Activated CD4-positive, alpha-beta T cell treated with anti-CD3 and anti-CD28 coated beads for 4 hours (primary cell): ENCODE measurements at places on chromosomes 1 and 21.

DNA sequence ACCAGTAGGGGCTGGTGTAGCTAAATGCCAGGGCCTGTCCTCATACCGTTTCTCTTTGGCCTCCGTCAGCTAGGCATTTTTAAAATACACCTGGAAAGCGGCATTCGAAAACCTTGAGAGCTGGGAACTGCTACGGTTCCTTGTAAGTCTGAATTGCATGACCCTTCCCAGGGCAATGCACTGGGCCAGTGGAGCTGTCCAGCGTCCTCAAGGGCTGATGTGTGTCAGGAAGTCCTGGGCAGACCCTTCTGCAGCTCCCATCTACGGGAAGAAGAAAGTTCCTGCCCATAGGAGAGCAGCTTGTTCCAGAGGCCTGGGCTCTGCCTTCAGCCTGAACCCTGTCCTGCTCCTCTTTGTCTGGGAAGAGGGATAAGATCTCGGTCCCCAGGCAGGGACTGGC, 34.1 kb downstream of the UBASH3A start:
- DNase-seq, result no peak

GRCh38 chr21:35044770-35045541, 4.1 kb downstream of the RUNX1 start:
- DNase-seq, result no peak

DNA sequence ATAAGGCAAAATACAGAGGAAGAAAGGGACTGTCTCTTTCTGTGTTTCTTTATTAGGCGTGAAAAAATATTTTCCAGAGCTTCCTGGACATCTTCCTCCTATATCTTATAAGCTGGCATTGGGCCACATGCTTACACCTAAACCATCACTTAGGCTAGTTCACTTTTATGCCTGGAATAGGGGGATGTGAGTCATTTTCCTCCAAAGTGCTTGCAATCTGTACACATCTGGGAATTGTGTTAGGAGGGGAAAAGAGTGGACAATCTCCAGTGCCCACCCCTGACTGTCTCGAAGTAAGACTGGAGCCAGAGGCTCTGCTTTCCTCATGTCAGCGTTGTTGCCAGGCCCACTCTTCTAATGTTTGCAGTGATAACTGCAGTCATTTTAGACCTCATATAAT, 29.9 kb downstream of the GIPC2 start:
- DNase-seq, result no peak

- DNase-seq, result no peak
Observed at GRCh38 chr1:192884241-192884640, 75.4 kb downstream of the RGS2 start.

DNA sequence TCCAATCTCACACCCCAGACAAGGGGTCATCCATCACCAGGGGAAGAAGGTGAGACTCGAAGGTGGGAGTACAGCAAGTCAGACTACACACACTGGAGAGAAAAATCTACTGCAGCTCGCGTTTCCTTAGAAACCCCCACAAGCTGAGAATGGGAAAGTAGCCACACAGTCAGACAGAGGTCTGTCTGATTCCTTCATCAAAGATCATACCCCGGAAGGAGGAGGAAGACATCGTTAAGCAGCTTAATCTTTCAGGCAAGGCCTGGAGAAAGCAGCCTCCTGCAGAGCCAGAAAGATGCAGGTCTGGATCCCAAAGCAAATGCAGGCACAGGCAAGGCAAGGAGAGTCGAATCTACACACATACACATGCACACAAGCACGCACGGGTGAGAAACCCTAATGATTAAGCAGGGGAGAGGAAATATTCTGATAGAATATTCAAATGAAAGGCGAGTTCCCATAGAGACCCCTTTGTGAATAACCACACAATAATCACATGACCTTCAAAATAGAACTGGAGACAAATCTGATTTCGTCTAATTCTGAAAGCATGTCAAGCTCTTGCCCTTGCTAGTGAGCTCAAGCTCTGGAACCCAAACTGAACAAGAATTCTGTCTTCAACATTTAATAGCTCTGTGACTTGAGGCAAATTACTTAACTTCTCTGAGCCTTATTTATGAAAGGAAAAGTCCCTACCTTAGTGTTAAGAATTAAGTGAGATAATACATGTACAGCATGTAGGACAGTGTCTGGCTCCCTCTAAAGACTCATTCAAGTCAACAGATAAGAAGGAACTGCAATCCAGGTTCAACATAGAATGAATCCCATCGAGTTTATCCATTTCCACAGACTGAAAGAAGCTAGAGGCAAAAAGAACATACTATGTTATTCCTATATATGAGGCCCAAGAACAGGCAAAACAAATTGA, 387.8 kb downstream of the OMA1 start:
- DNase-seq, result no peak
